ENCODE measurements at places on chromosomes 6 and 20. TPM values are rescaled to one million over a fixed set of nuclear protein-coding genes. Genes with fewer than 3 reads are reported as not detected.
A peak's percentile ranks its signal among the peaks of the same experiment; 100 is the strongest.

Gene NT5E
- polyA plus RNA-seq = 201 TPM

Gene MYH7B
- polyA plus RNA-seq = 0.49 TPM

Gene ENPP5
- polyA plus RNA-seq = 0.24 TPM

Gene BHLHE23
- polyA plus RNA-seq = not detected

Gene RGS17
- 0.36 TPM for polyA plus RNA-seq

Gene FLRT3
- polyA plus RNA-seq = 2.4 TPM

Gene NUDT3
- 8.9 TPM for polyA plus RNA-seq

- peak; percentile 68 for DNase-seq
- H3K27ac ChIP-seq = peak overlapping the region; percentile 96
- H3K4me3 ChIP-seq = peak overlapping the region; percentile 89
- peaks cover 15% of the 10 kb centered on the region for H3K4me1 ChIP-seq
- H3K36me3 ChIP-seq = no peaks in the 10 kb centered on the region
Observed at GRCh38 chr6:26172608-26172968, 85.4 kb downstream of the HFE start.

GRCh38 chr6:108432792-108433191 lies 127.9 kb upstream of the FOXO3 start:
- no peak overlapping the region for H3K27ac ChIP-seq
- no peaks in the 10 kb centered on the region for H3K36me3 ChIP-seq
- H3K4me3 ChIP-seq = no peak overlapping the region
- no peaks in the 10 kb centered on the region for H3K27me3 ChIP-seq
- no peaks in the 10 kb centered on the region for H3K4me1 ChIP-seq

- H3K4me1 ChIP-seq = no peaks in the 10 kb centered on the region
- DNase-seq = no peak
- H3K36me3 ChIP-seq = no peaks in the 10 kb centered on the region
- H3K27me3 ChIP-seq = no peaks in the 10 kb centered on the region
- H3K4me3 ChIP-seq = no peak overlapping the region
Observed at GRCh38 chr6:123899745-123900144, 96.1 kb downstream of the NKAIN2 start.

DNA sequence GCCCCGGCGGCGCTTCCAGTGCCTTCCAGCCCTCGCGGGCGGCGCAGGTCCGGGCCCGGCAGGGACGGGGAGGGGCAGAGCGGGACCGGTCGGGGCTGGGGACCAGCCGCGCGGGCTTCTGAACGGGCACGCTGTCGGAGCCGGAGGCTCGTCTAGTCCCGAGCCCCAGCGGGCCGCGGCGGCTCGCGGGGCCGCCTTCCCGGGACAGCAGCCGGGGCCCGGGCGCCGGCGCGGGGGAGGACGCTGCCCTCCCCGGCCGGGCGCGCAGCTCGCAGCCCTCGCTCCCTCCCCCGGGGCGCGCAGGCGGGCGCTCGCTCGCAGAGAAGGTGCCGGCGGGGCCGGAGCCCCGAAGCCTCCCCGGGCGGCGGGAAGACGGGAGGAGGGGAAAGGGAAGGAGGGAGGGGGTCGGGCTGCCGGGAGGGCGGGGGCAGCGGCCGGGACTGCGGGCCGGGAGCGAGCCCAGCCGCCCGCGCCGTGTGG lies 696 bp upstream of the SIRPA start:
- peak; percentile 82 for DNase-seq
- H3K4me3 ChIP-seq = peak overlapping the region; percentile 99
- peak overlapping the region; percentile 74 for H3K27ac ChIP-seq
- no peaks in the 10 kb centered on the region for H3K36me3 ChIP-seq
- H3K27me3 ChIP-seq = no peaks in the 10 kb centered on the region

GRCh38 chr6:73665686-73666319 lies 12.0 kb upstream of the SLC17A5 start:
- H3K27me3 ChIP-seq = no peaks in the 10 kb centered on the region

DNA sequence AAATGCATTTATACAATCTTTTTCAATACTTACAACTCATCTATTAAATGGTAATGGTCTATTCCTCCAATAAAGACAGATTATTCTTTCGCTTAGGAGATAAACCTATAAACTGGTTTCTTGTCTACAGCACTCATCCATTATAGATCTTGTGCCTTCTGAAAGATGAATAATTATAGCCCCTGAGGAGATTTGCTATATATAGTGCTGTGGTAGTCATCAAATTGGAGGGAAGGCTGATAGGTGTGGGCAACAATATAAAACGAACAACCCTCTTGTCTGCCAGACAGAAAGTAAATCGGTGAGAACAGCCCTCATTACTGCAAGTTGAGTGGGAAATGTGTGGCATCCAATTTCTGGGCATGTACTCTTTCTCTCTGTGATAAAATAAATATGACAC lies 292.5 kb upstream of the CNR1 start:
- H3K4me1 ChIP-seq = no peaks in the 10 kb centered on the region
- H3K36me3 ChIP-seq = no peaks in the 10 kb centered on the region
- DNase-seq = no peak
- H3K4me3 ChIP-seq = no peak overlapping the region

- H3K4me3 ChIP-seq = peak overlapping the region; percentile 12
- no peaks in the 10 kb centered on the region for H3K36me3 ChIP-seq
- H3K27me3 ChIP-seq = no peaks in the 10 kb centered on the region
- peak; percentile 74 for DNase-seq
Observed at GRCh38 chr6:44855562-44856411, 468.3 kb downstream of the CDC5L start.

DNA sequence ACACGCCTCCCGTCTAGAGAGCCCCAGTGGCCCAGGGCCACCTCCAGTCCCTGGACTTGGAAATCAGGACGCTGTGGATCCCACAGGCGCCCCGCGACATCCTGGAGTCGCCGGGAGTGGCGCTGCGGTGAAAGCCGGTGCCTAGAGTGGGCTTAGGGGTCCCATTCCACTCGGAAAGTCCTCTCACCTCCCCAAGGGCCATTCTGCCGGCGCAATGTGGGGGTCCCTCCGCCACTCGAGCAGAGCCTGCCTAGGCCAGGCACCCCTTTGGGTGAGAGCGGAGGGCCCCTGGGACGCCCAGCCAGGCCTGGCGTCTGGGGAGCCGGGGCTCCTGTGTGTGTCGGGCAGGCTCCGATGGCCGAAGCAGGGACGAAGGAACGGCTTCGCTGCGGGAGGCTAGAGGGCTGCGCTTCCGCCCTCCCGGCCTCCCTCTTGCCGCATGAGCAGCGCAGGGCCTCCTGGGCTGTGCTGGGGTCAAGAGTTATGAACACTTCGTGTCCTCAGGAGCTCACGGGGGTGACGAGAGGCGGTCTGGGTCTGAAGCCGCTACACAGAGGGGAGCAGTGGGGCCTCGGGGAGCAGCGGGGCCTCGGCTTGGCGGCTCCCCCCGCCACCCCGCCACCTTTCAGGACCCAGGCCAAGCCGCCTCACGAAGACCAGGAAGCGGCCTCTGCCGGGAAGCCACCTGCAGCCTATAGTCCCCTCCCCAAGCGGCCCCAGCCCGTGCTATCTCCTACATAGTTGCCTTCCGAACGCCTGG lies 13.6 kb downstream of the POU3F2 start:
- H3K36me3 ChIP-seq = no peaks in the 10 kb centered on the region
- H3K27me3 ChIP-seq = peaks cover 33% of the 10 kb centered on the region
- H3K4me3 ChIP-seq = peak overlapping the region; percentile 15

- H3K4me3 ChIP-seq = no peak overlapping the region
- H3K27me3 ChIP-seq = no peaks in the 10 kb centered on the region
- H3K36me3 ChIP-seq = no peaks in the 10 kb centered on the region
- no peak overlapping the region for H3K27ac ChIP-seq
Observed at GRCh38 chr6:88179692-88180091, 13.5 kb upstream of the CNR1 start.

DNA sequence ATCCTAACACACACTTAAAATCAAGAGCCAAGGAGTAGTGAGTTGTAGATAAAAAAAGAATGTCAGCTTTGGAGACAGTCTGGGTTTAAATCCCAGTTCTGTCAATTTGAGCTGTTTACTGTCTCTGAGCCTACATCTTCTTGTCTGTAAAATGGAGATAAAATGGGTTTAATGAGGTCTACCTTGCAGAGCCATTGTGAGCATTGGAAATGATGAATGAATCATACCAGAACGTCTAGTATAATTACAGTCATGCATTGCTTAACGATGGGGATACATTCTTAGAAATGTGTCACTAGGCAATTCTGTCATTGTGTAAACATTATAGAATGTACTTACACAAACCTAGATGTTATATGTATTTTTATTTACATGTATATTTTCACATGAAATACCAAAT lies 17.6 kb upstream of the SGK2 start:
- H3K27me3 ChIP-seq = no peaks in the 10 kb centered on the region
- H3K4me1 ChIP-seq = peaks cover 7% of the 10 kb centered on the region

GRCh38 chr20:35994994-35995453 lies 26.6 kb downstream of the CNBD2 start:
- no peak overlapping the region for H3K4me3 ChIP-seq
- H3K4me1 ChIP-seq = peaks cover 4% of the 10 kb centered on the region
- no peaks in the 10 kb centered on the region for H3K36me3 ChIP-seq
- no peak overlapping the region for H3K27ac ChIP-seq
- DNase-seq = peak; percentile 88
- no peaks in the 10 kb centered on the region for H3K27me3 ChIP-seq

- peaks cover 31% of the 10 kb centered on the region for H3K4me1 ChIP-seq
- H3K4me3 ChIP-seq = no peak overlapping the region
- DNase-seq = no peak
- no peak overlapping the region for H3K27ac ChIP-seq
- no peaks in the 10 kb centered on the region for H3K36me3 ChIP-seq
Observed at GRCh38 chr6:168154263-168154917, 75.4 kb upstream of the FRMD1 start.

DNA sequence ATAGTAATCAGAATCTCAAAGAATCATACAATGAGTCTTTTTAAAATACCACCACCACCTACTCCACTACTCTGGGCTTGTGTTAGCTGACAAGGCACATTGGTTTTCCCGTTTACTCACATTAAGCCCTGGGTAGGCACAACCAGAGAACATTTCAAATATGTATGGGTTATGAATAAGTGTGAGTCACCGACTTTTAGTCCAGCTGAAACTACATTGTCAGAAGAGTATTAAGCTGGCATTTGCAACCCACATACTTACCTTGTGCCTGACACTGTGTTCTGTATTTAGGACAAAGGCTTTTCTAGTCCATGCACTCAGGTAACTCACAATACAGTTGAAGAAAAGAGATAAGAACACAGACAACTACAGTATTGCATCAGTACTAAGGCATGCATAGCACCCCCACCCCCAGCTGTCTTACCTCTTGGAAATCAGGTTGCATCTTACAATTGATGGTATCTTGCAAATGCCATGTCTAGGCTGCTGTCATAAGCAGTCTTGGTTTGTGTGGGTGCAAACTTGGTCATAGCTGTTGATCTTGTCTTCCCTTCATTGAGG lies 40.3 kb upstream of the AHI1 start:
- DNase-seq = peak; percentile 89
- peaks cover 39% of the 10 kb centered on the region for H3K4me1 ChIP-seq
- no peak overlapping the region for H3K4me3 ChIP-seq
- H3K27me3 ChIP-seq = no peaks in the 10 kb centered on the region
- H3K27ac ChIP-seq = peak overlapping the region; percentile 36

DNA sequence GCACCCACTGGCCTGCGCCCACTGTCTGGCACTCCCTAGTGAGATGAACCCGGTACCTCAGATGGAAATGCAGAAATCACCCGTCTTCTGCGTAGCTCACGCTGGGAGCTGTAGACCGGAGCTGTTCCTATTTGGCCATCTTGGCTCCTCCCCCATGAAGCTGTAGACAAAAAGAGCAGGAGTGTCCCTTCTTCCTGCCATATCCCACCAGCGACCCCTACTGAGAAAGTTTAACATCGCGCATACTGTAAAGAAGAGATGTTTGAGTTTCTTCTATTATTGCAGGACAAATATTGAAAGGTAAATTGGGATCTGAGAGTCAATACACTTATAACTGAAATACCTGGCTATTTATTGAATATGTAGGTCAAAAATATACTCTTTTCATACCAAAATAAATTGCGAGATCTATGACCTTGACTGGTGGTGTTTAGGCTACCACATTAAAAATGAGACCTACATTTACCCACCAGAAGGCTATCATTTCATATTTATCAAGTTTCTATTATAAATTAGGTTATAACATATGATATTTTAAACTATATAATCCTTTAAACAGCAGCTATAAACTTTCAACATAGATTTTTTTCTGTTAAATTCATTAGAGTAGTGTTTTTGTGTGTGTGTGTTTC lies 586.3 kb downstream of the HTR1B start:
- H3K27me3 ChIP-seq = no peaks in the 10 kb centered on the region
- no peak overlapping the region for H3K27ac ChIP-seq
- no peak overlapping the region for H3K4me3 ChIP-seq
- no peaks in the 10 kb centered on the region for H3K36me3 ChIP-seq
- DNase-seq = peak; percentile 24
- peaks cover 4% of the 10 kb centered on the region for H3K4me1 ChIP-seq

DNA sequence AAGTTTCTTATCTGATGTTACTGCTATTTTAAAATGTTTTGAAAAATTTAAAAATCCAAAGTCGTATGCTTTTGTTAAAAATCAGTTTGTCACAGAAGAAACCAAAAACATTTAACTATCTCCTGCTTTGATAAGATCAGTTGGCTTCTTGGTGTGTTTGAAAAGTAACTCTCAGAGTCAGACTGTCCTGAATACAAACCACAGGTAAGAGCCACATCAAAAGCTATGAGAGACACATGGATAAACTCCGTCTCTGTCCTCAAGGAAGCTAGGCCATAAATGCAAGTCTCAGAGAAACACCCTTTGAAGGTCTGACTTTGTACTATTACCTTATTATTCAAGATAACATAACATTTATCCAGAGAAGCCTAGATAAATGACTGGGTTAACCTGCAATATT lies 7.7 kb downstream of the HBS1L start:
- H3K4me3 ChIP-seq = no peak overlapping the region
- no peak for DNase-seq
- peaks cover 13% of the 10 kb centered on the region for H3K4me1 ChIP-seq
- 0 out of 2 replicates have a peak, but pooled peaks cover 3% of the 10 kb centered on the region for H3K36me3 ChIP-seq
- H3K27me3 ChIP-seq = no peaks in the 10 kb centered on the region

- H3K4me3 ChIP-seq = no peak overlapping the region
- no peaks in the 10 kb centered on the region for H3K4me1 ChIP-seq
- H3K27ac ChIP-seq = no peak overlapping the region
- no peaks in the 10 kb centered on the region for H3K36me3 ChIP-seq
- H3K27me3 ChIP-seq = no peaks in the 10 kb centered on the region
Observed at GRCh38 chr6:23875006-23875405, 251.0 kb upstream of the NRSN1 start.

GRCh38 chr20:59580146-59580946 lies 24.0 kb upstream of the PHACTR3 start:
- no peak overlapping the region for H3K27ac ChIP-seq
- peak; percentile 44 for DNase-seq
- H3K4me1 ChIP-seq = peaks cover 4% of the 10 kb centered on the region
- no peaks in the 10 kb centered on the region for H3K36me3 ChIP-seq
- H3K27me3 ChIP-seq = peaks cover 67% of the 10 kb centered on the region

DNA sequence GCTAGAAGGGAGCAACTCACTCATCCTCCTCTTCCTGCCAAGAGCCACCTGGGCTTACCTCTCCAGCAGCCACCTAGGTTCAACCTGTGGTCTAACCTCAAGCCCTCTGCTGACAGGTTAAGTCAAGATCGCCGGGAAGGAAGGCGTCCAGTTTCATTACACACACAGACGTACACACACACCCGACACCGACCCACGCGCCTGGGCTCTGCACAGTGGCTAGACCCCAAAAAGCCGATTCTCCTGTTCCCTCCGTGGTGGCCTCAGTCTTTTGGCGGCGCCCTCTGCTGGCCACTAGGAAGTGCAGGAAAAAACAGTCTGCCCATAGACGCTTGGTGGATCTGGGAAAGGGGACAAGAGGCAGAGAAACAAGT lies 52.8 kb downstream of the MRPL14 start:
- H3K27me3 ChIP-seq = no peaks in the 10 kb centered on the region
- H3K4me3 ChIP-seq = peak overlapping the region; percentile 14
- H3K4me1 ChIP-seq = peaks cover 37% of the 10 kb centered on the region
- DNase-seq = peak; percentile 91
- no peaks in the 10 kb centered on the region for H3K36me3 ChIP-seq

- no peak for DNase-seq
- no peaks in the 10 kb centered on the region for H3K36me3 ChIP-seq
- no peak overlapping the region for H3K27ac ChIP-seq
- no peaks in the 10 kb centered on the region for H3K4me1 ChIP-seq
Observed at GRCh38 chr20:10837901-10838300, 164.1 kb upstream of the JAG1 start.
